ENCODE measurements at places on chromosomes 2 and 18.

DNA sequence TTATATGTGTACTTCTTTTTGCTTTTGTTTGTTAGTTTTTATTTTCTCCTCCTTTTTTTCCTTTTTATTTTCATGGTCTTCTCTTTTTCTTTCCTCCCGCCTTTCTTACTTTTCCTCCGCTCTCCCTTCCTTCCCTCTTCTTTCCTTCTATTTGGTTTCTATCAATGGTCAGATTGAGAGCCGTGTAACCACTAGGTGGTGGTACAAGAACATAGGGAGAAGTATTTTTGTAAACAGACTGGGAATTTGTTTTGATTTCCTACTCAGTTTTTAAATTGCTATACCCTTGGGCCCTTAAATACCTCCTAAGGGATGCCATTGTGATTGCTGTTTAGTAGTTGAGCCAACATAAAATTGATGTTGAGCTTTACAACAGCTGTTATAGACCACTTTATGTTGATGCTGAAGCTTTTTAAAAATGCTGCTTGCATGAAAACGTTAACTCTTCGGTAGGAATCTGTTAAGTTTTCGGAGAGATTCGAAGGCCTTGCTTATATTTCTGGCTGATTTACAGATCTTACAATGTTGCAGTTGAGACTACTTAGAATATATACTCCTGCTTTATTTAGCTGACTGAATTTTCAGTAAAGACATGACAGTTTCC, 124.2 kb downstream of the UBE2E3 start:
- DNase-seq, result no peak

DNA sequence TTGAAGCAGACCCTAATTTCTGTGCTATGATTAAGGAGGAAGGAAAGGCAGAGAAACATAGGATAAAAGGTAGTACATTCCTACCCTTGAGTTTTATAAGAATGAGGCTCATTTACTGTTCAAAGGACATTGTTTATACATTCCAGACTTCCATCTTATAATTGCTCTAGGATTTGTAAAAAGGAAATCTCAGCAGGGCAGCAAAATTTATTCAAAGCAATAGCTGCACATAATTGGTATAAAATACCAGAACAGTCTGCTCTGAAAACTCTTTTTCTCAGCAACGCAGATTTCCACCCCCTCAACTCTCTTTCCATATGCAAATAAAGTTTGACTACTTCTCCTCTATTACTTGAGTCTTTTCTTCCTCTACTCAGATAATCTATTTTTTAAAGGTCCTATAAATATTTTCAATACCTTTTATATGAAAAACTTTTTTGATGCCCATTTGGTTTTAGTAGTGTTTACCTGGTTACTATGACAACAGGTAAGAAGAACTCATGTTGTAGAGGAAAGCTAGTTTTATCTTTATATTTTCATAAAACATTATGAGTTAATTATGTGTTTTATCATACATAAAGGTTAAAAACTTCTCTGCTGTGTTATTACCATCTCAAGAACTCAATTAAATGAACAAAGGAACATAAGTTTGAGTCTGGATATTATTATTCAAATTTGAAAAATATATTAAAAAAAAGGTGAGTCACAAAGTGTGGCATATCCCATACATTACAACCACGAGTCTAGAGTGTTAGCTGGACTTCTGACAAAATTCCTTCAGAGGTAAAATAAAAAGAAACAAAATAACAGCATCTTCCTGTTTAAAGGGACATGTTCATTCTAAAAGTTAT, 19.9 kb downstream of the RBMS1 start:
- DNase-seq, result no peak

GRCh38 chr2:181586569-181587081, 70.3 kb downstream of the CERKL start:
- no peak for DNase-seq

GRCh38 chr2:54295911-54296310, 39.9 kb upstream of the TSPYL6 start:
- no peak for DNase-seq

- DNase-seq, result no peak
Measured at GRCh38 chr2:134396493-134396892, 142.6 kb downstream of the MGAT5 start.

DNA sequence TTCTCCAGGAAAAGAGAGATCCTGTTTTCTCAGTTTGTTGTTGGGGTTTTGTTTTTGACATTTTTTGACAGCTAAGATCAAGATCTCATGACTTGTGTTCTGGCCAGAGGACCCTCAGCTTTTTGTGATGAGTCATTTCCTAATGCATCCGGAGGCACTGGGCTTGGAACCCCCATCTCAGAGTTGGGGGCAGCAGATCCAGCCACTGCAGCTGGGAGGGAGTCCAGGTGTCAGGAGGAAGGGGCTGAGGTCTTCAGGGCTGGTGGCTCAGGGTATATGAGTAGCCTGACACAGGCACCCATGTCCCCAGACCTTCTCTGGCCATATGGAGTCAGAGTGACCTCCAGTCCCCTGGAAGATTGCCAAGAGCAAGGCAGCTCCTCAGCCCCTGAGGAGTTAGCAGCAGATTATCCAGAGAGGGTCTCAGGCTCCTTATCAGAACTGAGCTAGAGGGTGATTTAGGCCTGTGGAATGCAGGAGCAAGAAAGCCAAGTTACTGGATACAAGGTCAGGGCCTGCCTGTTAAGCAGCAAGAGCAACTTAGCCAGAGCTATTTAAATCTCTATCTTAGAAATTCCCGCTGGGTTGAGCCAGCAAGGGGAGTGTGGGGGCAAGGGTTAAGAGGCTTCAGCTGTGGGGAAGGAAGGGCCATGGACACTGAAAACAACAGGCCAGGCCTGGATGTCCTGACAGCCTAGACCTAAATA, 62.4 kb downstream of the TANC1 start:
- no peak for DNase-seq

GRCh38 chr2:134926231-134926931, 7.8 kb downstream of the CCNT2 start:
- no peak for DNase-seq

Measured in D721Med (cell line).